ENCODE measurements at places on chromosomes 13 and 19. TPM values are rescaled to one million over a fixed set of nuclear protein-coding genes. Genes with fewer than 3 reads are reported as not detected.

GRCh38 chr13:109626386-109627171 is 159.8 kb downstream of the IRS2 start:
- DNase-seq = no peak

- DNase-seq = no peak
Measured at GRCh38 chr19:13920940-13921747, 15.1 kb downstream of the CC2D1A start.

- no peak for DNase-seq
Measured at GRCh38 chr13:100014621-100015020, 33.0 kb downstream of the ZIC2 start.

GRCh38 chr13:48708764-48709163 is 55.0 kb downstream of the CYSLTR2 start:
- no peak for DNase-seq

GRCh38 chr19:1807030-1807694 is 4.9 kb downstream of the ATP8B3 start:
- peak; percentile 76 for DNase-seq

DNA sequence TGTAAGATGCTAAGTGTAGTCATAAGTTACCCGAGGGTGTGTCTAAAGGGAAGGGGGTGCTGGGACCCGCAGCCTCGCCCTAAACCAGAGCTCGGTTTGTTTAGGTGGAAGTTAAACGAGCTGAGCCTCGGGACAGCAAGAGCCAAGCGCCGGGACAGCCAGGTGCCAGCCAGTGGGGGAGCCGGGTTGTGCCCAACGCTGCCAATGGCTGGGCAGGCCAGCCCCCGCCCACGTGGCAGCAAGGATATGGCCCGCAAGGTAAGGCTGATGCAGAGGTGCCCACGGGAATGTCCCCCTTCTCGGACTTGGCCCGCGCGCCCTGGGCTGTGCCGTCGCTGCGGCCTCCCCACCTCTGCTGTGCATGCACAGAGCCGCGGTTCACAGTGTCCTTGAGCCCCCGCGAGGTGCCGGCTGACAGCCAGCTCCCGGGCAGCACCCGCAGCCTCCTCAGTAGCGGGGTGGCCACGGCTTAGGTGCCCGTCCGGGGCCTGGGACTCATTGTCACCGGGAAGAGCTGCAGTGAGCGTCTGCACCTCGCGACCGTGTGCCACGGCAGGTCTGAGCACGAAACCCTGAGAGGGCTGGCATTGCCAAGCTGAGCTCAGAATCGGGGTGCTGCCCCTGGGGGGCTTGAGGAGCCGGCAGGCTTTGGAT is 9.3 kb upstream of the RPS15 start:
- DNase-seq = no peak

DNA sequence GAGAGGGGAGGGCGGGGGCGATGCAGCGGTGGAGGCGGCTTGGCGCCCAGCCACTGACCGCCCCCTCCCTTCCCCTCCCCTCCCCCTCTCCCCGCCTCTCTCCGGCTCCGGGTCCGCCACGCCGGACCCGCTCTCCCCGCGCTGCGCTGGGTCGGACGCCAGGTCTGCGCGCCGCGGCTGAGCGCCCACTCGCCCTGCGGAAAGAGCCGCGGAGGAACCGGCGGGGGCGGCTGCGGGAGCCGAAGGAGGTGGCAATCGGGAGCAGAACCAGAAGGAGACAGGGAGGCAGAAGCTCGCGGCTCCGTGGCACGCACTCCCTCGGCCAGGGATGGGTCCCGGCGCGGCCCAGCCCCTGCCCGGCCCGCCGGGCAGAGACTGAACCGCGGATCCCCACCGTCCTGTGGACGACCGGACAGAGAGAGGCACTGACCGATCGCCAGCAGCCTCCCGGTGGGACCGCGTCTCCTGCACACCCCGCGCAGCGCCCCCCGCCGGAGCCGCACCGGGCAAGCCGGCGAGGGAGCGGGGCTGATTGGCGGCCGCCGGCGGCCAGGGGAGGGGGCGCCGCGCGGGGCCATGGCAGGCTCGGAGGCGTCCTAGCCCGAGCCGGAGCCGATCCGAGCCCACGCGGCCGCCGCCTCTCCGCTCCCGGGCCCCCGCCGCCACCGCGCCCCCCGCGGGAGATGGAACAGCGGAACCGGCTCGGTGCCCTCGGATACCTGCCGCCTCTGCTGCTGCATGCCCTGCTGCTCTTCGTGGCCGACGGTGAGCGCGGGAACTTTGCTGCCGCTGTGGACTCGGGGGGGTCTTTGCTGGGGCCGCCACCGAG is at the start of gene VSTM2B:
VSTM2B (plus strand) TSS at position 94 of the 829 bp plus-strand sequence; CDS start at position 684, 590 bp downstream.
- DNase-seq = no peak

DNA sequence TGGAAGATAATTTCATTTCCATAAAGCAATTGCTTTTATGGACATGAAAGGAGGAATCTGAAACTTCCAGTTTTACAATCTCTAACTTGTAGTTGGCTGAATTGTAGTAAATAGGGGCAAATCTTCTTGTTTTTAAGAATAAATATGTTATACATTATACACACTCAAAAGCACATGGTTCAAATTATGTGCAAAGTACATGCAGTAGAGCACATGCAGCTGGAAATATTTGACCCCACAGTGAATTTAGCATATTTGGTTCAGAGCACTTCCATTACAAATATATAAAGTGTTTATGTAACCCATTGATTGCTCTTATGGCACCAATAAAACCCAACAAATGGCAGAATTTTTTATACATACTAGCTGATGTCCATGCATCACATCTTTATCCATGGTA is 180.5 kb downstream of the IRS2 start:
- DNase-seq = no peak

- no peak for DNase-seq
Measured at GRCh38 chr19:58038688-58039204, 4.9 kb downstream of the ZSCAN1 start.

DNA sequence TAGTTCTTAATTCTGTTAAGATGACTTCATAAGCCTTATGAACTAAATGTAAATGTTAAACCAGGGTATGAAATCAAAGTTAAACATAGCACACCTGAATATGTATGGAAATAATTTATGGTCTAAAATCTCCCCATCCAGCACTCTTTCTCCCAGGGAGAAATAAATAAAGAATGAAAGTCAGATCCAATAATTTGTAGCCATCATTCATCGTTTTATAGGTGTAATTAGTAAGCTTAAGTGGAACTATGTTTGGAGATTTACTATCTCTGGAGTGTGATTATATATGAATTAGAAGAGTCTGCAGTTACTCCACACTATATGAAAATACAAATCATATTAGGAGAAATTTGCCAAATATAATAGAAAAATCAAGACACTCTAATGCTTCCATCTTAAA is 405.1 kb downstream of the DACH1 start:
- no peak for DNase-seq

DNA sequence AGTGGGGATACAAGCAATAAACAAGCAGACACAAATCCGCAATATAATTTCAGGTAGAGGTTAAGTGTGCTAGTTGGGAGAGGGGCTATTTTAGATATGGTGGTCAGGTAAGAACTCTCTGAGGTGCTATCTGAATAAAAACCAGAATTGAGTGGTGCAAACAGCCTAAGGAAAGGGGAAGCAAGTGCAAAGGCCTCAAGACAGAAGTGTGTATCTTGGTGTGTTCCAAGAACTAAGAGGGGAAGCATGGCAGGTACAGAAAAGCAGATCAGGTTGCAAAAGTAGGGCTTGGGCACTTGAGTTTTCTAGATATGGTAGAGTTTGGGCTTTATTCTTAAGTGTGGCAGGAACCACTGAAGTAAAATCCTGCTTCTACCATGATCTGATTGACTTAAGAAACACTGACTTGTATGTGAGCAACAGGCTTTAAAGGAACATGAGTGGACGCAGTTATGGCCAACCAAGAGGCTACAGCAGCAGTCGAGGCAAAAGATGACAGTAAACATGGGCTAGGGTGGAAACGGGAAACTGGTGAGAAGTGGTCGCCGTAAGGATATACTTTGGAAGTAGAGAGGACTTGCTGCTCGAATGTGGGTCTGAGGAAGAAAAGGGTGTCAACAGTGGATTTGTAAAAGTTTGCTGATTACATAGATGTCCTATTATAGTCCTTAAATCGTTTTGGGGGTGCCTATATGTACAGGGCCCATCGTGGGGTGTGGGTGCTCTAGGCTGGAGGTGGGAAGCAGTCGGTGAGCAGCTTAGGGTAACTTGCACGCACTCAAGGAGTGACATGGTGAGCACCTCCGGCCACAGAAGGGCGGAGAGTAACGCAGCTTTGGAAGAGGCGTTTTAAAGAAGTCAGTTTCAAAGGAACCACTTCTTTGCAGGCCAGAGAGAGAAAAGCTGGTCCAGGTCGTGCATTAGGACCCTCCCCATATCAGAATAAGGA is 677 bp downstream of the TGDS start:
- DNase-seq = no peak

GRCh38 chr19:10045371-10045770 is 32.1 kb downstream of the RDH8 start:
- no peak for DNase-seq

DNA sequence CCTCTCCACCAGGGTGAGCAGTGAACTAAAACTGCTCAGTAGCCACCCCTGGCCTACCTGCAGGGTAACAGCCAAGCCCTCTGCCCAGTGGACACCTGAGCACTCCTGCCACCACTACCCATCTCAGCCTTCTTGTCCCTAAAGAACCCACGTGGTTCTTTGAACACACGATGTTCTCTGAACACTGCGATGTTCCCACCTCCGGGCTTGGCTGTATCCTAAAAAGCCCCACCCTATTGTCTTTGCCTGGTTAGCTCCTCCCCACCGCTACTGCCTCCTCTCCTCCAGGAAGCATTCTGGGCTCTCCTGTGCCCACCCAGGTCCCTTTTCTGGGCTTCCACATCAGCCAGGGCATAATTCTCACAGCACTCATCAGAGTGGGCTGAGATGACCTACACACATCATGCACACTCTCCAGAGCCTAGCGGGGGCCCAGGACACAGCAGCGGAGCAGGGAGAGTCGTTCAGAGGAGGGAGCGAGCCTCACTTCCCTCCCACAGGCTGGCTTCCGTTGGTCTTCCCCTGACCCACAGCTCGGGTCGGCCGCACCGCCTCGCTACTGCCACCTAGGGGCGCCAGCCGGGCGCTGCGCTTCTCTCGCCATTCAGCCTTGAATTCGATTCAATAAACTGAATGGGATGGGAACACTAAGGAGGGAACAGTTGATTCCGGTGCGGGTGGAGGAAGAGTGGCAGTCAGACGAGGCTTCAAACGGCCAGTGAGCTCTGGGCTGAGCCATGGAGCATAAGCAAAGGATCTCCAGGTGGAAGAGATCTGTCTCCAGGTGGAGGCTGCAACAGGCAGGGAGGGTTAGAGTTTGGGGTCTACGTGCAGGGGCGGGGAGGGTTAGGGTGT is 3.2 kb downstream of the ELAVL1 start:
- peak; percentile 54 for DNase-seq

GRCh38 chr13:32150794-32151193 is 119.2 kb downstream of the FRY start:
- DNase-seq = no peak

GRCh38 chr19:49590971-49591730 is at the start of gene PRR12:
TSS of gene PRR12 (plus strand) at chr19:49591182. CDS start at chr19:49591655, 473 bp downstream.
- DNase-seq = peak; percentile 81

- DNase-seq = no peak
Measured at GRCh38 chr19:48363500-48363809, 285 bp downstream of the TMEM143 start.

DNA sequence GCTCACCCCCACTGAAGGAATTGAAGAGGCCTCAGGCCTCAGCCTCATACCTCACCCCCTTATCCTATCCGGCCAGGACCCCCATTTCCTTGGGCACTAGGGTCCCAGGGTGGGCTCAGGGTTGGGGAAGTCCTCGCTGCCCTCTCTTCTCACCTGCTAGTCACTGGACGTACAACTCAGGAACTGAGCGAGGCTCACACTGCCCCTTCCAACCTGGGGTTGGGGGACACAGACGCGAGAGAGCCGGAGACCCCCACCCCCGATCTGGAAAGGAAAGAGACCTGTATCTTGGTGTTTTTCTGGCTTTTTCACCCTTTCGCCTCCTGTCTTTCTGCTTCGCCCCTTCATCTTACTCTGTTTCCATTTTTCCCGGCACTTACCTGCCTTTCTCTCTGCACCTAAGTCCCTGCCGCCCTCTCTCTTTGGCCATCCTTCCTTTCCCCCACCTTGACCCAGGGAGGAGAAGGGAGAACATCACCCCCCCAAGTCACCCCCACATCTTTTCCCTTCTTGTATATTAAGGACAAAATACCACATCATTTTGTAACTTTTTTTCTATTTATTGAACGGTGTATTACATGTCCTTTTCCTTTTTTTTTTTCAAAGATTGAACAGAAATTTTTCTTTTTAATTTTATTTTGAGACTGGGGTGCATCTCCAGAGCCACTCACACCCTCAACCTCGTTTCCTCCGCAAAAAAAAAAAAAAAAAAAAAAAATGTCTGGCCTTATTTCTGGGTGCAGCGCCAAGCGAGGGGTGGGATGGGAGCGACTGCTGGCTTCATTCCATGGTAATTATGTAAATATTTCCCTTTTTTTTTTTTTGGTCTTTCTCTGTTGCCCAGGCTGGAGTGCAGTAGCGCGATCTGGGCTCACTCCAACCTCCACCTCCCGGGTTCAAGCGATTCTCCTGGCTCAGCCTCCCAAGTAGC is 36.6 kb downstream of the ZSWIM4 start:
- DNase-seq = no peak

- no peak for DNase-seq
Measured at GRCh38 chr13:100394005-100394695, 194.4 kb downstream of the GGACT start.

GRCh38 chr19:46192992-46193650 is 36.4 kb upstream of the IGFL1 start:
- no peak for DNase-seq

DNA sequence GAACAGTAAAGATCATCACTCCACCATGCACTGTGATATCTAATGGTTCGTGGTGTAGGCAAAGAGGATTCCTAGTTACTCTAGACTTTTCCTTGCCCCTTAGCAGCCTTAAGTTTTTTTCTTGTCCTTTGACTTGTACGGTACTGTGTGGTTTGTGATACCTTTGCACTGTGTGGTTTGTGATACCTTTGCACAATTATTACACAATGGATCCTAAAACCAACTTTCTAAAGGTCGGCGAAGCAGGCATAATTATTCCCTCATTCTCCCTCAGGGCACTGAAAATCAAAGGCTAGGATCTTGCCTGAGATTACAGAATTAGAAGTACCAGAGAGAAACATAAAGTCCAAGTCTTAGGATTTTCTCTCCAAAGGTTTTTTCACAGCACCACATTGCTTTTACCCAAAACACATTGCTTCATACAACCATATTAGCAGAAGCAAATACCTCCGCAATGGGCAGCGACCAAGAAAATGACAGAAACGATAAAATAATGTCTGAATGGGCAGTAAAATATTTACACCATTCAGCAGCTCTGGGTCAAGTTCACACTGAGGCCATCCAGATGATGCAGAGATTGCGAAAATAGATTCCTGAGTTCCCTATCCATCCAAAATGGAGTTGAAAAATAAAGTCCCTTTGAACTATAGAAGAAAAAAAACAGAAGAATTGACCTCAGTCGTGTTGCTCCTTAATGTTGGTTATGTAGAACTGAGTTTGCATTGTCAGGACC is 106.4 kb downstream of the FGF14 start:
- DNase-seq = no peak

- no peak for DNase-seq
Measured at GRCh38 chr13:75452564-75452963, 29.4 kb downstream of the TBC1D4 start.

GRCh38 chr13:27622881-27623280 is 1.2 kb downstream of the POLR1D start:
- no peak for DNase-seq

Gene KLK3
- polyA plus RNA-seq = 0.27 TPM

Gene ZNF550
- polyA plus RNA-seq = 2.8 TPM

Gene ARMC6
- 16.6 TPM for polyA plus RNA-seq

Gene IZUMO4
- 32.8 TPM for polyA plus RNA-seq

Gene ZNF155
- 7.3 TPM for polyA plus RNA-seq

Gene ZNF490
- 0.65 TPM for polyA plus RNA-seq

Gene CDC42EP5
- 15.1 TPM for polyA plus RNA-seq

Gene RASAL3
- 1.8 TPM for polyA plus RNA-seq

Gene FBXO27
- 2.6 TPM for polyA plus RNA-seq

Gene ALOX5AP
- polyA plus RNA-seq = 3.6 TPM

Gene IZUMO2
- not detected for polyA plus RNA-seq

Gene CCDC194
- polyA plus RNA-seq = not detected

Measured in pancreas (tissue), 10 donors.